Type B pancreatic cell (in vitro differentiated cells): ENCODE measurements at places on chromosomes 5 and 9.

GRCh38 chr9:129081388-129081904, 535 bp downstream of the DOLPP1 start:
- no peak for DNase-seq

DNA sequence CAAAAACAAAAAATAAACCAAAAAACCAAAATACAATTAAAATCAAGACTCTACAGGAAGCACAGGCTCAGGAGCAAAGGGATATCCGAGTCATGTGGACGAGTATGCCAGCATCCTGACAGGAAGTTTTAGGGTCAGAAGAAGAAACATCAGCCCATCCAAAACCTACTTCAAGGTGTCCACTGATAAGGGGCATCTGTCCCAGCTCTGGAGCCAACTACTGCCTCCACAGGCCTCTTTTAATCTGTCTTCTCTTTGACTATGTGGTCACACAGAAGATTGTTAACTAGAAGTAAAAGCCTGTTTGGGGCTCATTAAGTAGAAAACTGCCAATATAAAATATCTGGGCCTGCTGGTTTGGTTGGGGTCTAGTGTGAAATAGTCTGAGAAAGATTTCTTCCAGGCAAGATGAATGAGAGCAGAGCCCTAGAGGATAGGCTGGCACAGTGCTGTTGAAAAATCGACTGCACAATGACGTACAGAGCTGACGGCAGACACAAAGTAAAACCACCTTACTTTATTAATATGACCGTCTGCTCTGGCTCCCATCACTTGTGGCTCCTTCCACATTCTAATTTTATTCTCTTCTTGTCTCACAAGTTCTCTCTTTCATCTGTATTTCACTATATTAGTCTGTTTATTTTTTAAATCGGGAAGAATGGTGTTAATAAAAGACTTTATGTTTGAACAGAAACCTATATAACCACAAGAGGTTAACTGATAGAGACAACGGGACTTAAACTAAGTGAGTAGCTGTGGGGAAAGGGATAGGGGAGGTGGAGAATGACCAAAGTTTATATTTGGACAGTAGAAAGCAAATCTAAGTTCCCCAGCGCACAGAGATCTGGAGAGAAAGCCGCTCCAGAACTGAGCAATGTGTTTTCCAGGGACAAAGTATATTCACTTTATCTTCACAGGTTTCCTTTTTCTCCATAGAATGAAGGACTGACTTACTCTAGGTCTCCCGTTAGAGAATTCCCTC, 22.9 kb upstream of the MSH3 start:
- DNase-seq, result no peak

DNA sequence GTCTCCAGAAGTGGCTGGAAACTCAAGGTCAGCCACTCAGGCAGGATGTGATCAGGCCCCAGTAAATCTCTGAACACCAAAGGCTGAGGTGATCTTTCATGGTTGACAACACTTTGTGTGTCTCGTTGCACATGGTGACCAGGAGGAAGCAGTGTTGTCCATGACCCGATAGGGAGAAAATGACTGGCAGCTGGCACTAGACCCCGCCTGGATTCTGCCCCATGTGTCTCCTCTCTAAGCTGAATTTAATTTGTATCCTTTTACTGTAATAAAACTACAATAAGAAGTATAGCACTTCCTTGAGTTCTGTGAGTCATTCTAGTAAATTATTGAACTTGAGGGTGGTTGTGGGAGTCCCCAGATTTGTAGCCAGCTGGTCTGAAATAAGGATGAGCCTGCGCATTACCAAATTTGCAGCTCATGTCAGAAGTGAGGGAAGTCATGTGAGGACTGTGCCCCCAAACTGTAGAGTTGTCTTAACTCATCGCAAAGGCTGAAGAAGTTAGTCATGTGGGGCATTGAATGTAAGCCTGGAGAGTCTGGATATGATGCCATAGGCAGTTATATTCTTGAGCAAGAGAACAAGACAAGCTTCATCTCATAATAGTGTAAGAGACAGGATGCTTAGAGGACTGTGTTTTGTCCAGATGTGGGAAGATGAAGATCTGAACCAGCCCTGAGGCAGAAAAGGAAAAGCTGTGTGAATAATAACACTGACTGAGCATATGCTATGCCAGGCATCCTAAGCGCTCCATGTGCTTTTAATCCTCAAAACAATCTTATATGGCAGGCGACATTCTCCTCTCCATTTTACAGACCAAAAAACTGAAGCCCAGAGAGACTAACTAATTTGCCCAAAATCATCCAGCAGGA, 55.9 kb downstream of the TMEM215 start:
- no peak for DNase-seq

DNA sequence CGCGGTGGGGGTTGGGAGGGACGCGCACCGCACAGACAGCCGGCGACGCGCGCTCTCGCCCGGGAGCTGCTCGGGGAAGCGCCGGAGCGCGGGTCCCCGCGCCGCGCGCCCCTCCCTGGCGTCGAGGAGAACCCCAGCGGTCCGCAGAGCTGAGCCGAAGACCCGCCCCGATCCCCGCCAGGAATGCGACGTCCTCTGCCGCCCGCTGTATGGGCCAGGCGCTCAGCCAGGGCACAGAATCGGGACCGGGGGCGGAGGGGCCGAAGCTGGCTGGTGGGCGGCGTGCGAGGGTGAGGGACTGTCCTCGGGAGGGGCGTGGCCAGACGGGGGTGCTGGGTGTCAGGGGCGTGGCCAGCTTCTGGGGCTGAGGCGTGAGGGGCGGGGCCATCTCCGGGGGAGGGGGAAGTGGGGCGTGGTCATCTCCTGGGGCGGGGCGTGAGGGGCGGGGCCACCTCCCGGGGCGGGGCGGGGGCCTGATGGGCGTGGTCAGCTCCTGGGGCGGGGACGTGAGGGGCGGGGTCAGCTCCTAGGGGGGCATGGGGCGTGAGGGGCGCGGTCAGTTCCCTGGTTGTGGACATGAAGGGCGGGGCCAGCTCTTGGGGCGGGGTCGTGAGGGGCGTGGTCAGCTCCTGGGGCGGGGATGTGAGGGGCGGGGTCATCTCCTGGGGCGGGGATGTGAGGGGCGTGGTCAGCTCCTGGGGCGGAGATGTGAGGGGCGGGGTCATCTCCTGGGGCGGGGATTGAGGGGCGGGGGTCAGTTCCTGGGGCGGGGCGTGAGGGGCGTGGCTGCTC, 965 bp downstream of the PTGDS start:
- no peak for DNase-seq

DNA sequence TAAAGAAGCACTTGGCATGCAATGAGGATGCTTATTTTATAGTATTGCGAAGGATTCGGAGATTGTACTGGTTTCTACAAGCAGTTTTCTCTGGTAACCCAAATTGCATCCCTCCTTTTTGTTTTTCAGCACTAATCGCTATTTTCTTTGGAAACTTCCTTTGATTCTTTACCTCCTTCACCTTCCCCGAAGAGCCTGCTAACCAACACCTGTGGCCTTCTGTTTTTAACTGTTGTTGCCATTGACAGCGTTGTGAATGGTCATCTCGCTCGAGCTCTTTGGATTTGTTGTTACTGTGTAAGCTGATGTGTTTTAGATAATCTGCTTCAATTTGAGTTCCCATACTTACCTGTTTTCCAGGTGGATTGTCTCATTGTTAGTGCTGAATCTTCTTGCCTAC, 1.1 kb downstream of the CNOT6 start:
- DNase-seq, result no peak

DNA sequence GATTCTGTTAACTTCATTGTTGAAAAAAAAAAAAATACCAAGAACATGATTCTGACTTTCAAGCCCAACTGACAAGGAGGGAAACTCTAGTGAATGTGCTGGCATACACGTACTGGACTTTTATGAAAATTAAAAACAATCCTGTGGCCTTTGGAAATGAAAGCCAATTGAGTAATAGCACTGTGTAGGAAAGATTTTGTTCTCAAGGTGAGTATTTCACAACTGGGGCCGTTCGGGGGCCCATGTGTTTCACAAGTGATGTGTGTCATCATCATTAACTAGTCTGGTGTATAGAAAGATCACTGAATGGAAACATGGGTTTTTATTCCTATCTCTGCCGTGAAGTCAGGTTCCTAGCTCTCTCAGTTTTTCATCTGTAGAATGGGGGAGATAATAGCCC, 605.0 kb upstream of the CLINT1 start:
- DNase-seq, result no peak

DNA sequence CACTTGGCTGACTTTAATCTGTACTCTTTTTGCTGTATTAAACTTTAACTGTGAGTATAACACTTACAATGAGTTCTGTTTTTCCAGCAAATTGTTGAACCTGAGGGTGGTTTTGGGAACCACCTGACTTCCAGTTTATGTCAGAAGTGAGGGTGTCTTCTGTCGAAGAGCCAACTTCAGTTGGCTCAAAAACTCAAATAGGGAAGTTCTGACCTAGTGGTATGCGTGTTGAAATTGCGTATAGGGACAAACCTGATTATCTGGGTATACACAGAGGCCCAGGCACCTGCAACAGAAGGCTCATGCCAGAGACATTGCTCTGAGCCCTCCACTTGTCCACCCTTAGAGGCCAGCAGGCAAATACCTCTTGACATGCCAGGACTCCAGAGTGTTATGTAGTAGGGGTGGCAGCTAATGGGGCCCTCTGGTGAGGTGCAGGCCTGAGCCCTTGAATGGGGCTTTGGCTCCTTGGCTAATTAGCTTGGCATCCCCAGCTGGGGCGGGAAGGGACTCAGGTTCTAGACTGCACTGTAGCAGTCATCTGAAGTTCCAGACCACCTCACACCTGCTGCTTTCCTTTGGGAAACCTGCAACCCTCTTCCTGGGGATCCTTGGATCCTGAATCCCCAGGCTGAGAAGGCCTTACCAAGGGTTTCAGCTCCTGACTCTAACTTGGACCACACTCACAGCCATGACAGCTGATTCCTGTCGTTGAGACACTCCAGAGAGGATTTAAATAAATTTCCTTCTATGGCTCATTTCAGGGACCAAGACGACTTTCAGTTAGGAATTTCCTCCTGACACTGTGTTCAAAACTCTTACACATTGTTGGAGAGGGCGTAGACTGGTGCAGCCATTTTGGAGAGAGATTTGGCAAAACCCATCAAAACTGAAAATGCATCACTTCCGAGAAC, 189.6 kb downstream of the HSPA4 start:
- DNase-seq, result no peak

- DNase-seq, result no peak
Measured at GRCh38 chr9:124322618-124323432, 65.1 kb downstream of the NEK6 start.

DNA sequence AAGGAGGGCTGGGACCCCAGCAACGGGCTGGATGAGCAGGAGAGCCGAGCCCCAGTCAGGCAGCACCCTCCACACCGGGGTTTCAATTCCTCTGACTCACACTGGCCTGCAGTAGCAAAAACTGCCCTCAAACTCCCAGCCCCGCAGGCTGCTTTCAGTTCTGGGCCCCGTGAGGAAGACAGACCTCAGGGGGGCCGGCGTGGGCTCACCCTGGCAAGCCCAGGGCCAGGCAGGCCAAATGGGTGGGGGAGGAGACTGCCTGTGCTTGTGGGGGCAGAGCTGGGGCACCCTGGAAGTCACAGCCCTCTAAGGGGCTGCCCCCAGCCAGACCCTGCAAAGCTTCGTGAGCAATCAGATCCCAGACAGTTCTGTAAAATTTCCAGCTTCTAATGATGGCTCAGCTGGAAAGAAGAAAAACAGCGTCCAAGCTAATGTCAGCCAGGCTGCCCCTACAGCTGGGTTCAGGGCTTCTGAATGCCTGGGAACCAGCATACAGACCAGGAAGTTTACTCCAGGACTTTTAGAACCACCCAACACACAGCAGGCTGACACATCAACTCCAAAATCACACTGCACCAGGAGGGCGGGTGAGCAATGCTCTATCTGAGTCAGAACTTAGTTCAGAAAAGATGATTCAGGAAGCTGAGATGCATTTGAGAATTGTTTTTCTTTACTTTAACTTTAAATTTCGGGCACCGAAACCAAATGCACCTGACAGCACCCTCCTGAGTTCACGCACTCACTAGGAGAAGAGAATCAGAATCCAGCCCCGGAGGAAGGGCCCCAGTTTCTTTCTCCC, 34.7 kb downstream of the LPCAT1 start:
- no peak for DNase-seq

GRCh38 chr9:35729700-35730485, 2.1 kb downstream of the TLN1 start:
- DNase-seq, result no peak

DNA sequence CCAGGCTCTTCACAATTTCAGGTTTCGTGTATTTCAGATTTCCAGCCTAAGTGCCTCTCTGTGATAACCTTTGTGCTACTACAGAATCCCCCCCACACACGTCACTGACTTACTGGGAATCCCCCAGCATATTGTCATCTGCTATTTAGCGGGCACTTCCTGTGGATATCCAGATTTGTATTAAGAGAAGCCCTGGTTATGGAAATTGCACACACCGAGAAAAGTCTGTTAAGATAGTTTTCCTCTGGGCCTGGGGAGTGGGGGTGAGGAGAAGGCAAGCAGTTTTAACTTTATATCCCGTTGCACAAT, 269.9 kb downstream of the MED10 start:
- no peak for DNase-seq

- no peak for DNase-seq
Measured at GRCh38 chr9:133673258-133673655, 37.1 kb downstream of the DBH start.

DNA sequence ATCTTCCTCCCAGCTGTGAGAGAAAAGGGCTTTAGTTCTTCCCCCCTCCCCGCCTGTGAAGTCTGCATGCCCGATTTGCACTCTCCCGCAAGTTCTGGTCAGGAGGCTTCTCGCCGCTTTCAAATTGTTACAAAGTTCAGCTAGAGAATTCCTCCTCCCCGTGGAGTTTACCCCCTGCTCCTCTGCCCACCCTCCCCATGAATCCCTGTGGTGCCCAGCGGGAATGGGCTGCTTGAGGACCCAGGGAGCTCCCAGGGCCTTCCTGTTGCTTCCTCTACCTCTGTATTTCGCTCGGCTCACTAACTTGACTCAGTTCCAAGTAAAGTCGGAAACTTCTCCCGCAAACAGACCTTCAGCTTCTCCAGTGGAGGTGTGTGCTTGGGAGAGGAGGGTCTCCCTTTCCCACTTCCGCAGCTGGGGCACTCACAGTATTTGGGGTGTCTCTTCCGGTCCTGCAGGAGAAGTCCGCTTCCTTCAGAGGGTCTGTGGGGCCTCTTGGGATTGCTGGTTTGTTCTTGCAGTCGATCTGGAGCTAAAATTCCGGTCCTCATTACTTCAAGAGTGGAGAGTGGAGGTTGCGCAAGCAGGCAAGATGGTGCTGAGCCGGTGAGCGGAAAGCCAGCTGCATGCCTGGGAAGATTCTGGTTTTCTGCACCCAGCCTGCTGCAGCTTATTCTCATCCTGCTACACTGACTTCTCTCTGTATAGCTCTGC, 97.8 kb downstream of the ADAMTS12 start:
- DNase-seq, result no peak

DNA sequence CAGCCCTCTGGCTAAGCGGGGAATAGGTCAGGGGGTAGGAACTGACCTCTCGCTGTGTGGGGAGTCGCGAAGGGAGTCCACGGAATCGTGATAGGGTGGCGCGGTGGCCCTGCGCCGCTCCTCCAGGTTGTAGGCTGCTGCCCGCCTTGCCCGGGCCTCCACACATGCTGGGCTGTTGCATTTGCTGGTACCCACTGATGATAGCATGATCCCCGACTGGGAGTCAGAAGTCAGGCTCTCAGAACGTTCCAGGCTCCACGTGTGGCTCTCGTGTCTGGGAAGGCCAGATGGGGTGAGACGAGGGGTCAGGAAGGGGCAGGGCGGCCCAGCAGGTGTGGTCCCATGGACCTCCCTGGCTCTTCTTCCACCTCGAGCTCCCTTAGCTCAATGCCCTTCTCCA, 56.0 kb downstream of the PSD2 start:
- no peak for DNase-seq
